Stimulated activated CD8-positive, alpha-beta memory T cell treated with anti-CD3 and anti-CD28 coated beads, Interleukin-15, amount 100 ng/mL, for 24 hours (primary cell): ENCODE measurements at places on chromosomes 12 and 14.

DNA sequence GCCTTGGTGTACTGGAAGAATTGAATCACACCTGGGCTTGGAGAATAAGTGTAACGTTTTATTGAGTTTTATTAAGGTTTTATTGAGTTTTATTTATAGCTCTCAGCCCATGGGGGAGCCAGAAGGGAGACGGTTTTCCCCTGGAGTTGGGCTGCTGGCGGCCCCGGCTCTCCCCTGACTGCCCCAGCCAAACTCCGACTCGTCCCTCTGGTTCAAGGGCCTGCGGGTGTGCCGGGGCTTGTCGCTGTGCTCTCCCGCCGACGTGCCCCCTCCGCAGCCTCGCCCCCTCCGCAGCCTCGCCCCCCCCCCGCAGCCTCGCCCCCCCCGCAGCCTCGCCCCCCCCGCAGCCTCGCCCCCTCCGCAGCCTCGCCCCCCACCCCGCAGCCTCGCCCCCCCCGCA lies 326.1 kb upstream of the RTL1 start:
- DNase-seq: no peak

DNA sequence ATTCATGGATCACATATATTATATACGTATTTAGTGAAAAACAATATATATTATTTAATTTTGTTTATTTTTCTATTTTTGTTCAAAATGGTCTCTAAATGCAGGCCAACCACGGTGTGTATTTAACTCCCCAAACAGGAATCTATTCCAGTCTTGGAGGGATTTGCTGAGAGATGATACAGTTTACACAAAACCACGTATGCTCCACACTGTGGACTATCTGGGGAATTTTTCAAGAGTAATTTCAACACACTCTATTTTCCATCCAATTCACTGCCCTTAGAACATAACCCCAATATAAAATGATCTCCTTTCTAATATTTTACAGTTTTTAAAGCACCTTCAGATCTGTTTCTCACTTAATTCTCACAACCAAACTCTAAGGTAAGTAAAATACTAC lies 15.3 kb downstream of the EML1 start:
- no peak for DNase-seq

DNA sequence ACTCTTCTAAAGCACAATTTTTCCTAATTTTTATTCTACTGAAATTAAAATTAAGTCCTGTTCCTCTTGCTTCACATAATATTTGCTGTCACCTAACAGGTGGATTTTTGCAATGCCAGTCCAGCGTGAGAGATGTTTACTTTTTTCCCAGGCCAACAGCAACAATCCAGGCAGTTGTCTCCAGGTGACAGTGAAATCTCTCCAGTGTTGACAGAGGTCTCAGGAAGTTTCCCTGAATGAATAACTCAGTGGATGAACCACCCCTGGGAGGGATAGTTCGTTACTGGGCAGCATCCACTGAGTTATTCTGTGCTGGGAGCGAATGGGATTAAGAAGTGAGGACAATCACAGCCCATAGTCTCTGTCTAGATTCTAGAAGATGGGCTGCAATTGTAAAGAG lies 7.1 kb upstream of the NT5DC3 start:
- no peak for DNase-seq

DNA sequence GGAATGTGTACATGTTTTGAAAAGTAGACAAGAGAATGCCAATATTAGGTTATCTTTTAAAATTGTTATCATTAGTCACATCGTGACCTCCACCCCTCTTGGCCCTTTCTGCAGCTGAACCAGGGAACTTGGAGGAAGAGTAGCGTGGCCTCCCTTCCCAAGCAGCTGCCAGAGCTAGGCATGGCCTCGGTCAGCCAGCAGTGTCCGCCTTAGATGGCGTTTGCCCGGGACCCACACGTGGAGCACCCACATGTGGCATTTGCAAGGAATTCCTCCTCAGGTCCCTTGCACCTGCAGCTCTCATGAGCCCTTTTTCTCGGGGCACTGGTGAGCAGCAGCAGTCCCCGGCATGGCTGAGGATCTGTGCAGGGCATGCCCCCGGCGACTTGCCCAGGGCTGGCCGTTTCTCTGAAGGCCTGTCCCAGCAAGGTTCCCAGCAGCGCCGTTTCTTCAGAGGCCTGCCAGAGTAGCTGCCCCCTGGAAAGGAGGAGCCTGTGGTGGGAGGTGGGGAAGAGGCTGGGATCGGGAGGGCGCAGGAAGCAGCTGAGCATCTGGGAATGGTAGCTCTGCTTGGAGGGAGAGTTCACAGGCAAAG lies 10.8 kb downstream of the JDP2 start:
- DNase-seq: no peak

DNA sequence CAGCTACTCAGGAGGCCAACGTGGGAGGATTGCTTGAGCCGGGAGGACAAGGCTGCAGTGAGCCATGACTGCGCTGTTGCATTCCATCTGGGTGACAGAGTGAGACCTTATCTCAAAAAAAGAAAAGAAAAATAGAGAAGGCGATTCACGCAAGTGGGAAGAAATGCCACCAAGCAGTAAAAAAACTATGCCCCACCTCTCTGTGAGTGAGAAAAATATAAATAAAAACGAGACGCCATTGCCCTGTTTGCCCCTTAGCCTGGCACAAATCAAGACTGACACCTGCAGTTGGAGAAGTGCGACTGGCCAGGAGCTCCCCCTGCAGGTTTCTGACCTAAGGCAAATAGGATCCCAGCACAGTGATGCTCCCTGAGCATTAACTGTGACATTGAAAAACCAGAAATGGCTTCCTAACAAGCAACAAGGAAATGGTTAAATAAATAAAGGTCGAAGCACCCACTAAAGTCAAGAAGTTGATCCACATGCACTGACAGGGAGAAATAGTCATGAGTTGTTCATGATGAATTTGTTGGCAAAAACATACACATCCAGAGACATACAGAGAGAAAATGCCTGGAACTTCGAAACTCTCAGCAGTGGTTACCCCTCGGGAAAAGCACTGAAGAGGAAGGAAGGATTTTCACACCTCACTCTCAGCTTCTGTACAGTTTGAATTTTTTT lies 21.1 kb downstream of the GSC start:
- DNase-seq: no peak

DNA sequence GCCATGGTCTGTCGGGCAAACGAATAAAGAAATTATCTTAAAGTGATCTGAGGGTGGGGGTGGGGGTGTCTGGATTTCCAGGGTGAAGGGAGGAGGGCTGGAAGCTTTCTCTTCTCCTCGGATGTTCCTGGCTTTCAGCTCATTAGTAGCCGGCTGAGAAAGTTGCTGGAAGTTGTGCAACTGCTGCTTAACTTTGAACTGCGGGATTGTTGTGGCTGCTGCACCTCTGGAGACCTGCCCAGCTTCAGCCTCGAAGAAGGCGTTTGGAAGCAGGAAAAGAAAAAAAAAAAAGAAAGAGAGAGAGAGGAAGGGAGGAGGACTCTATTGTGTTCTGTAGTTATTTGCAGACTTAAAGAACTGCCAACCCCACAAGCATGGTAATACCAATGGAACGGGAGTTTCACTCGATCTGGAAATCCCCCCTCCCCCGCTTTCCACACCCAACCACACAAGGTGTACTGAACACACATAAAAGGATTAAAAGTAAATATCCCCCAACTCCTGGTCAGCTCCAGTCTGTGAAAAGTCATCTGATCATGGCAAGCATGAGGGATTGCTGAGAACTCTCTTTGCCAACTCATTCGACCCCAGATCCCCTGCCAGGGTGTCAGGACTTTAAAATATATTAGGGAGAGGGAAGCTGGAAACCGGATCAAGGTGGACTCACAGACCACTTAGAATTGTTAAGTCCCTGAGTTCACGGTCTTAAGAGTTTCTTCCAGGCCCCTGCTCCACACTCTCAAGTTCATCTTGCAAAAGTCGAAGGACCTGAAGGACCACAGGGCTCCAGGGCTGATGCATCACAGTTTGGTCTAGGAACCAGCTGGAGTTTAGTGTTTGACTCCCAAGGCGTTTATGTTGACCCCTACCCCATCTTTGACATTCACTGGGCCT lies at the start of gene RASSF9:
RASSF9 (minus strand) TSS at position 213 of the 894 bp plus-strand sequence; CDS start at position 5, 208 bp downstream.
- DNase-seq: no peak

DNA sequence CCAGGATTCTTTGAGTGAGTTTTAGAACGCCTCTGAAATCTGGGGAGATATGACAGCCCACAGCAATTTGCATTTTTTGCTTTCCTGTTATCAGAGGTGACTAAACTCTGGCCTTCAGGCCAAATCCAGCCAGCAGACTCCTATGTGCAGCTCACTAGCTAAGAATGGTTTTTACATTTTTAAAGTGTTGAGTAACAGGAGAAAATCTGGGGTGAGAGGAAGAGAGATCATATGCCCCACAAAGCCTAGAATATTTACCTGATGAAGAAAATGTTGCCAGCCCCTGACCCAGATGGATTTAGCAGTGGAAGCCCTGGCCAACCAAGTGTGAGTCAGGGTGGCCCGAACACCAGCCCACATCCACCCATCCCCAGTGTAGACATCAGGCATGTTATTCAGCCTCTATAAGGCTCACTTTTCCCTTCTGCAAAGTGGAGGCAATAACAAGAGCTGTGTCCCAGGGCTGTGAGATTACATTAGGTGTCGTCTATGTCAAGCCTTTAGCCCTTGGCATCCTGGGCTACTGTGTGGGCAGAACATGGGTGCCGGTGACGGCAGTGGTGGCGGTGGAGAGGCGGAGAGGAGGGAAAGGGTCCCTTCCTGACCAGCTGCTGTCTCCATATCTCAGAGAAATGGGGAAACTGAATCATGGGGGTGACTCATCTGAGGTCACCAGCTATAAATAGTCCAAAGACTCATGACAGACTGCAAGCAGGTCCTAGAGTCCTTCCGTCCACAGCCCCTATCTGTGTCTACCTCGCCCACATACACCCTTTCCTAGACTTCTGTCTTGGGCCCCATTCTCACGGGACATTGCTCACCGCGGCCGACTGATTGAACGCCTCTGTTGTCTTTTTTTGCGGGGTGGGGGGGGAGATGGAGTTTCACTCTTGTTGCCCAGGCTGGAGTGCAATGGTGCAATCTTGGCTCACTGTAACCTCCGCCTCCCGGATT lies 32.6 kb upstream of the CD9 start:
- peak; percentile 26 for DNase-seq

- no peak for DNase-seq
Measured at GRCh38 chr12:117279606-117280005, 81.8 kb downstream of the NOS1 start.

GRCh38 chr14:64476438-64476837 lies 11.1 kb downstream of the AKAP5 start:
- DNase-seq: no peak
